ENCODE measurements at places on chromosomes 6 and 20. TPM values are rescaled to one million over a fixed set of nuclear protein-coding genes. Genes with fewer than 3 reads are reported as not detected.
A peak's percentile ranks its signal among the peaks of the same experiment; 100 is the strongest.

GRCh38 chr6:31952140-31952805 lies 6.4 kb downstream of the CFB start:
- DNase-seq = peak; percentile 44

DNA sequence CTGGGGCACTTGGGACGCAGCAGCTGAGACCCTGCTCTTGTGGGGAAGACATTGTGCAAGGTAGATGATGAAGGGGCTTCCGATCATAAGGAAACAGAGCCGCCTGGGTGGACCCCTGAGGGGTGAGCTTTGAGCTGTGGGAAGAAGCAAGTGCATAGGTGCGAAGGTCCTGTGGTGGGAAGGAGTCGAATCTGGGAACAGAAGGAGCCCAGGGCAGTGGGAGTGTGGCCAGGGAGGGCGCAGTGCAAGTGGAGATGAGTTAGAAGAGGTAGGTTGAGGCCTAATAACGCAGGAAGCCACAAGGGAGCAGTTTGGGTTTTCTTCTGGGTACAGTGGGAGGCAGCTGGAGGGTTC lies 10.3 kb downstream of the RBM38 start:
- no peak for DNase-seq

GRCh38 chr20:11849270-11849915 lies 68.3 kb upstream of the BTBD3 start:
- no peak for DNase-seq

- DNase-seq = no peak
Observed at GRCh38 chr6:17899491-17899890, 87.9 kb downstream of the KIF13A start.

The LINC00237 gene
- total RNA-seq = not detected
